ENCODE measurements at places on chromosomes 3 and 15.

DNA sequence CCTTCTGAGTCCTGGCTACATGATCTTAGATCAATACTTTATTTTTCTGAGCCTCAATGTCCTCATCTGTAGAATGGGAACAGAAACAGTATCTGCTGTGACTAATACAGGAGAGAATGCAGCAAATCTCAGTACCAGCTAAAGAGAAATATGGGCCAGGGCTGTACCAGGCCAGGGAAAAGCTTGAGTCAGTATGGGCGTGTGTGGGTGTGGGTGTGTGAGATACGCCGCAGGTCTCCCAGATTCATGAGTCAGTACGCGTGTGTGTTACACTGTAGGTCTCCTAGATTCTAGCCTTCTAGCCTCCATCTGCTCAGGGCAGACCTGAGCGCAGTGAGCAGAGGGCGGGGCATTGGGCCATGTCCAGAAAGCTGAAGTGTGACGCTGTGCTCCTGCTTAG is 15.2 kb downstream of the GNAI2 start:
- H3K36me3 ChIP-seq: peaks cover 54% of the 10 kb centered on the region
- H3K4me3 ChIP-seq: no peak overlapping the region
- H3K27me3 ChIP-seq: no peaks in the 10 kb centered on the region
- no peaks in the 10 kb centered on the region for H3K4me1 ChIP-seq
- H3K27ac ChIP-seq: peak overlapping the region; percentile 37

DNA sequence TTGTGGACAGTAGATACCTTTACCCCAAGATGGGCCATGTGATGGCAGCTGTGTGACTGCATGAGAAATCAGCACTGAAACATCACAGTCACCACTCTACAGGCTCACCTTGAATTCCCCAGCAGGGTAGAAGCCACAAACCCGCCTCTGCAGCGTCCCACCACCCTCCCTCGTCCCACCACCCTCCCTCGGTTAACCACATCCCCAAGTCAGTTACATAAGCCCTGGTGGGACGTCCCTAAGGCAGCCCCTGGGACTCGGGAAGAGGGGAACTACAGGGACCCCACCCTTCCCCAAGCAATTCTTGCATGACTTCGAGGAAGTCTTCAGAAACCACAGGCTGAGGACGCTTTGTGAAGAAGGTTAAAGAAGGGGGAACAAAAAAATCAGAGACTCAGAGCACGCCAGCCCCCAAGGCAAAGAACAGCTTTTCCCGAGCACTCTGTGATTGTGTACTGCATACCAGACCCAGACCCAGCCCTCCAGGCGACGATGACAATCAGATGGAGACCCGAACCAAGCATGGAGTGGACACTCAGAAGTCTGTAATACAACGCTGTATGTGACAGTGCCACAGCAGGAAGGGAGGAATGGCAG is 60.5 kb downstream of the SH3BP5 start:
- H3K36me3 ChIP-seq: peaks cover 13% of the 10 kb centered on the region
- DNase-seq: no peak

DNA sequence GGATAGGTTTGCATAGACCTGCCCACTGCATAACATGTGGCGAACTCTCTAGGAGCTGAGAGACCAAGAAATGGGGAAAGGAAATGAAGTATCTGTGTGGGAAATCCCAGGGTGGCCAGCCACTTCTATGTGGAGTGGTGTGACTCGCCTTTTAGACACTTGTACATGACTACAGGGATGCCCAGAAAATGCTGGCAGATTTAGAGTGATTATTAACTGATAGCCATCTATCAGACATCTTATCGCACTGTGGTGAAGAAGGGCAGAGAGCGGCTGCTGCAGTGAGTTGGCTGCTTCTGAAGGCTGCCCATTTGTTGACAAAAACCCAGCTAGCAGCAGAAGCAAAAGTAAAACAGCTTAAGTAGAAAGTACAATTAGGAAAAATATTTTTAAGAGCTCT is 18.1 kb upstream of the STAC start:
- no peak for DNase-seq
- no peak overlapping the region for H3K27ac ChIP-seq
- no peaks in the 10 kb centered on the region for H3K27me3 ChIP-seq
- H3K4me3 ChIP-seq: no peak overlapping the region

GRCh38 chr3:43539321-43539720 is 82.5 kb downstream of the ANO10 start:
- H3K27me3 ChIP-seq: no peaks in the 10 kb centered on the region
- no peaks in the 10 kb centered on the region for H3K4me1 ChIP-seq
- H3K36me3 ChIP-seq: no peaks in the 10 kb centered on the region
- no peak overlapping the region for H3K27ac ChIP-seq

GRCh38 chr3:197371591-197372046 is 73.2 kb upstream of the DLG1 start:
- H3K36me3 ChIP-seq: no peaks in the 10 kb centered on the region
- no peak overlapping the region for H3K27ac ChIP-seq
- no peak for DNase-seq
- no peaks in the 10 kb centered on the region for H3K27me3 ChIP-seq
- H3K4me1 ChIP-seq: no peaks in the 10 kb centered on the region

GRCh38 chr3:53822331-53822741 is 23.9 kb downstream of the CHDH start:
- no peak overlapping the region for H3K4me3 ChIP-seq
- no peak for DNase-seq
- no peaks in the 10 kb centered on the region for H3K27me3 ChIP-seq
- H3K36me3 ChIP-seq: no peaks in the 10 kb centered on the region
- no peak overlapping the region for H3K27ac ChIP-seq
- no peaks in the 10 kb centered on the region for H3K4me1 ChIP-seq

DNA sequence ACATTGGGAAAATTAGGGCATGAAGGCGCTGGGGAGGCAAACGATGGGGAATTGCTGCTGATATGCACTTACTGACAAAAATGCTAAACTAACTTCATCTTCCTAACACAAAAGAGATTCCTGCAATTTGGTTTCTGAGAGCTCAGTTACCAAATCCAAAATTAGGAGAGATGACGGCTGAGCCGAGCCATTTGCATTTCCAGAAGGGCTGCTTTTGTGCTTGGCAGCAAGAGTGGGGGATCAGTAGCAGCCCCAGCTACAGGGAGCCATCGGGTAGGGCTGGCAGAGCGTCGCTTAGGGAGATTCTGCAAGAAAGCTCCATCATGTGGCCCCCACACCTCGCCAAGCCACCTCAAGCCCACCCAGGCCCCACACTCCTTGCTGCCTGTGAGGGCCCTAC is 16.1 kb upstream of the DUSP7 start:
- DNase-seq: no peak
- H3K27me3 ChIP-seq: no peaks in the 10 kb centered on the region
- no peak overlapping the region for H3K27ac ChIP-seq
- H3K36me3 ChIP-seq: no peaks in the 10 kb centered on the region
- no peak overlapping the region for H3K4me3 ChIP-seq

All from lung (tissue), 17 donors.